ENCODE measurements at places on chromosomes 3 and 15.

DNA sequence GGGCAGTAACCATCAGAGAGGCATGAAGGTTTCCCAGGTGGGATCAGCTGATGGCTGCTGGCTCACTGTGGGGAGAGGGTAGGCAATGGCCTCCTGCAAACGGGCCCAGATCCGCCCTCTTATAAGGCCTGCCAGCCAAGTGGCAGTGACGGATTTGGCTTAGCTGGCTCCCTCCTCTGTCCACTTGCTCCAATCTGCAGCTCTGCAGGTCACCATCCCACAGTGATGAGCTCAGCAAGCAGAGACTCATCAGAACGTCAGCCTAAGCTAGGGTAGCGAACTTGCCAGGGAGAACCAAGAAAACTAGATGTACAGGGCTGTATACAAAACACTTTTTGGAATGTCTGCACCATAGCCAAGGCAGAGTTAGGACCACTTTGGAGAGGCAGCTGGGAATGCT is 62.8 kb upstream of the DCLK3 start:
- ATAC-seq: no peak

DNA sequence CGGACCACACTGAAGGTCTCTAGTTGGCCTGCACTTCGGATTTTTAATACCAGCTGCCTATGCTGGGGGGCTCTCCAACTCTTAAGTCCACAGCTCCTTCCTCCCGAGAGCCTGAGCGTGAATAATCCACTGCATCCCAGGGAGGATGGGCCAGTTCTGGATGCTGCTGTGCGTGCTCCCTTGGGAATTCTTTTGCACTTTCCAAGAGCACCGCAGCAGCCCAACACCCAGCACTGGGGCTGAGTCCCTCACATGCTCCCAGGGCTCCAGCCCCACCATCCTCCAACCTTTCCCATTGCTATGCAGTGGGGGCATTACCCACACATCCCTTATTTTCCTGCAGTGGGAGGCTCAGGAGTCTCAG is 136.4 kb upstream of the IQSEC1 start:
- ATAC-seq: no peak

DNA sequence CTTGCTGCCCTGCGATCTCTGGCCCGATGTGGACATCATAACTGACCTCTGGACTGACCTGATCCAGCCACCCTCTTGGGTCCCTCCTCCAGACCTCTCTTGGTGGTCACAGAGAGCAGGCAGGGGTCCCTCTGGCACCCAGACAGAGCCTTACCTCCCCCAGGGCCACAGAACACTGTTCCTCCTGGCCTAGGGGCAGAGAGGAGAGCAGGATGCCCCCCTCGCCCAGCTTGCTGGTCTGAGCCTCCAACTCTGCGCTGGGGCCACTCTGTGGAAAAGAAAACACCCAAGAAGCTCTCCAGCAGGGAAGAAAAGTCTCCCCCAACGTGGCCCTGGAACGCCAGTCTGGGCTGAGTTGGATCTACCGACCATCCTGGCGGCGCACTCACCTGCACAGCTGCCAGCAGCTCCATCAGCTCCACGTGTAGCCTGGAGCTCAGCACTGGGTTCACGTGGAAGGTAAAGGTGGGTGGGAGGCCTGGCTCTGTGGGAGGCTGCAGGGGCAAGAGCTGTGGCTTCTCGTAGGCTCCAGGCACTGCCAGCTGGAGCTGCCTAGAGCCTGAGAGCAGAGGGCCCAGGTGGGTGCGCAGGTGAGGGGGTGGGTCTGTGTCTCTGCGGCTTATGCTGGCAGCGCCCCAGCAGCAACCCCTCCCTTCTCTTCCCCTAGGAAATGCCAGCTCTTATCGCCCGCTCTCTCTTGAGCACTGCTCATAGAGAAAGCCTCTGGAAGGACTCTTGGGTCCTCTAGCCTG is 6.0 kb downstream of the PLA2G4F start:
- ATAC-seq: no peak

DNA sequence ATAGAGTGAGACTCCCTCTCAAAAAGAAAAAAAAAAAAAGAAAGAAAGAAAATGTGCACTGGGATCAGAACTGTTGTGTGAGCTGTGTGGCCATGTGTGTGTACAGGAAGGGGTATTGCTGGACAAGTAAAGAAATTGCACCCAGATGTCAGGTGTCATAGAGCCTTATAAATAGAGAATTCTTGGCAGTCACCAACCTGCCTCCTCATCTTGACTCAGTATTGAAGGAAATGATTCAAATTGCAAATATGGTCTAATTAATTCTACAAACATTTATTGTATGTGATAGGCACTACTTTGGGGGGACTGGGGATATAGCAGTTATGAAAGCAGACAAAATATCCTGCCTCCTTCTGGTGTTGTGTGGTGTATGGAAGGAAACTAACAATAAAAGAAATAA is 243.8 kb upstream of the TTC14 start:
- no peak for ATAC-seq

GRCh38 chr15:40100123-40100946 is 8.3 kb downstream of the BMF start:
- no peak for ATAC-seq

DNA sequence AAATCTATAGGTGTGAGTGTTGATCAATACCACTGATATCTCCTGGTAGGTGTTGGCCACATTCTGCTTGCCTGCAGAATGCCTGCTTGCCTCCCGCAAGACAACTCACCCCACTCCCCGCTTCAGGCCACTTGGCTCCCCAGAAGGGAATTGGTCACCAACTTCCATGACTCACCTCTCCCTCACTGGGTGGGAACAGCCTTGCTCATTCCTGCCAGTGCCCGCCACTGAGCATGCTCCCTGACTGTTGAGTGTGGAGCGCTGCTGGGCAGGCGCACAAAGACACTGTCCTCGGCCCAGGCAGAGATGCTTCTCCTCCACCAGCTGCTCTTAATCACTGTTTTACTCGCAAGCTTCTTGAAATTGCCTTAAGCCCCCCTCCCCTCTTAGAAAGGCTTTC is 57.3 kb upstream of the PPP2R3A start:
- no peak for ATAC-seq
